ENCODE measurements at places on chromosomes 2 and 18. TPM values are rescaled to one million over a fixed set of nuclear protein-coding genes. Genes with fewer than 3 reads are reported as not detected.

Gene INPP5D
- total RNA-seq = 14.7 TPM

Gene SPP2
- total RNA-seq = not detected

Gene ASB18
- total RNA-seq = not detected

GRCh38 chr18:22088029-22088428 lies 81.4 kb upstream of the GATA6 start:
- H3K4me1 ChIP-seq = no peaks in the 10 kb centered on the region
- H3K4me3 ChIP-seq = no peak overlapping the region
- no peak overlapping the region for H3K27ac ChIP-seq
- H3K36me3 ChIP-seq = no peaks in the 10 kb centered on the region
- no peak for DNase-seq
- H3K27me3 ChIP-seq = no peaks in the 10 kb centered on the region

- DNase-seq = no peak
- peak overlapping the region; percentile 89 for H3K4me3 ChIP-seq
- H3K27me3 ChIP-seq = no peaks in the 10 kb centered on the region
- H3K4me1 ChIP-seq = peaks cover 3% of the 10 kb centered on the region
- peak overlapping the region; percentile 97 for H3K27ac ChIP-seq
- H3K36me3 ChIP-seq = no peaks in the 10 kb centered on the region
Observed at GRCh38 chr18:13726972-13727331, 479 bp downstream of the RNMT start.

GRCh38 chr2:227127201-227127600 lies 36.8 kb downstream of the COL4A4 start:
- no peak overlapping the region for H3K27ac ChIP-seq
- H3K27me3 ChIP-seq = peaks cover 9% of the 10 kb centered on the region
- no peak overlapping the region for H3K4me3 ChIP-seq

GRCh38 chr18:63318889-63319382 lies 633 bp downstream of the BCL2 start:
- H3K4me3 ChIP-seq = peak overlapping the region; percentile 75
- H3K27ac ChIP-seq = no peak overlapping the region
- no peaks in the 10 kb centered on the region for H3K36me3 ChIP-seq
- peaks cover 10% of the 10 kb centered on the region for H3K27me3 ChIP-seq

- no peak for DNase-seq
- peaks cover 8% of the 10 kb centered on the region for H3K36me3 ChIP-seq
- H3K4me3 ChIP-seq = no peak overlapping the region
- no peak overlapping the region for H3K27ac ChIP-seq
- peaks cover 10% of the 10 kb centered on the region for H3K4me1 ChIP-seq
- no peaks in the 10 kb centered on the region for H3K27me3 ChIP-seq
Observed at GRCh38 chr2:230772156-230772555, 59.5 kb downstream of the CAB39 start.

GRCh38 chr2:195782156-195782555 lies 125.1 kb downstream of the SLC39A10 start:
- DNase-seq = peak; percentile 13
- no peaks in the 10 kb centered on the region for H3K36me3 ChIP-seq
- H3K4me3 ChIP-seq = no peak overlapping the region
- H3K27ac ChIP-seq = no peak overlapping the region

- no peaks in the 10 kb centered on the region for H3K27me3 ChIP-seq
- no peaks in the 10 kb centered on the region for H3K36me3 ChIP-seq
- peak; percentile 12 for DNase-seq
Observed at GRCh38 chr2:88857951-88858411, 166.5 kb downstream of the RPIA start.

GRCh38 chr2:19675003-19675629 lies 226.7 kb downstream of the TTC32 start:
- no peak overlapping the region for H3K27ac ChIP-seq
- no peak for DNase-seq
- no peaks in the 10 kb centered on the region for H3K27me3 ChIP-seq
- H3K36me3 ChIP-seq = no peaks in the 10 kb centered on the region
- no peak overlapping the region for H3K4me3 ChIP-seq

DNA sequence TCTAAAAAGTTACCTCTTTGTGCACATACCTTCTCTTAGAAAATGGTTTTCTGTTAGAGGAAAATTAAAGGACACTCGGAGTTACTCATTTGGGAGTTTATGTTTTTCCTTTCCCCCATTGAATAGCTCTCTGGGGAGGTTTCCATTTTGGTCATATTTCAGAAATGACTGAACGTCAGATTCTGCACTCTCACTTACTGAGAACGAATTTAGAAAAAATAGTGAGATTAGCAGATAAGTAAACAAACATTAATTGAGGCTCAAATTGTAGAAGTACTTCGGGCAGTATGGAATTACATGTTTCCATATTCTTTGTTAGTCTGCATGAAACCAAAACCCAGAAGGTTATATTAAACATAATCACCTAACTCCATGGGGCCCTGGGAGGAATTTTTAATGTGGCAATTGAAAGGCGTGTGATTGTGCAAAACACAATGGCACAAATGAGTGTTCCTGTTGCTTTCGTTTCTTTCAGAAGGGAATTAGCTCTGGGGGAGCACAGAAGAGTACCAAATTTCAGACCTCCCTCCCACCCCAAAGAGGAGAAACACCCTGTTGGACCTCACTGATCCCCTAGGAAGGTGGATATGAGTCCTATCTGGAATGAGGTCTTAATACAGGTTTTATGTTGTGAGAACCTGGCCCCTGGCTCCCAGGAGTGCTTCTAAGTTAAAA lies 212.3 kb downstream of the BCL2 start:
- no peaks in the 10 kb centered on the region for H3K4me1 ChIP-seq
- H3K27ac ChIP-seq = no peak overlapping the region
- no peak for DNase-seq
- H3K4me3 ChIP-seq = no peak overlapping the region
- H3K27me3 ChIP-seq = peaks cover 2% of the 10 kb centered on the region

DNA sequence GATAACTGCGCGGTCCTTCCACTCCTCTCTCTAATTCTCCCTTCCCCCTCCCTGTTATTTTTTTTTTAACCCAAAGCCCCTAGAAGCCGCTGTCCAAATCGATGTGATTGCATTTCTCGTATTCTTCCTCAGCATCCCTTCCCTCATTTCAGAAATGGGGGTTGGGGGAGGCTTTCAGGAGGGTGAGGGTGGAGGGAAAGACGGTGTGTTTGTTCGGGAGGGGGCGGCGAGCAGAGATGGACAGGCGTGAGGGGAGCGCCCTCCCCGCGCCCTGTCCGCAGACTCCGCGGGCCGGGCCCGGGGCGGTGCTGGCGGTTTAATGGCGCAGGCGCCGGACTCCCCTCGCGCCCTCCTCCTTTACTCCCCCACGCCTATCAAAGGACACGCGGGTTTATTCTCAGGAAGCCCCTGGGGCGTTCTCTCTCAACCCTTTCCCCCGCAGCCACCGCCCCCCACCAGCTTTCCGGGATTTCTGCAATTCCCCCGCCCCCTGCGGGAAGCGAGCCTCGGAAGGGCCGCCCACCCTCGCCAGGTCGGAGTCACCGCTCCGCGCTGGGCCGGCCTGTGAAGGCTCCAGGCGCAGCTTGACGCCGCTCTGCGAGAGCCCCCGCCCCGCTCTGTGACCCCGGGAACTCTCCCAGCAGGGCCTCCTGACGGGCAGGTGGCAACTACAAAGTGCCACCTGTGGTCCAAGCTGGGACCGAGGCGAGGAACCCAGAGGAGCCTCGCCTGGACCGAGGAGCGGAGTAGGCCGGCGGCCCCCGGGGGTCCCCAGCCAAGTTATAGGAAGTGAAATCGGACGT lies 981 bp downstream of the ST8SIA3 start:
- peaks cover 25% of the 10 kb centered on the region for H3K27me3 ChIP-seq
- H3K4me3 ChIP-seq = peak overlapping the region; percentile 31
- no peaks in the 10 kb centered on the region for H3K36me3 ChIP-seq
- H3K4me1 ChIP-seq = no peaks in the 10 kb centered on the region
- no peak for DNase-seq
- H3K27ac ChIP-seq = no peak overlapping the region
